ENCODE measurements at places on chromosomes 4 and X.
A peak's percentile ranks its signal among the peaks of the same experiment; 100 is the strongest.

DNA sequence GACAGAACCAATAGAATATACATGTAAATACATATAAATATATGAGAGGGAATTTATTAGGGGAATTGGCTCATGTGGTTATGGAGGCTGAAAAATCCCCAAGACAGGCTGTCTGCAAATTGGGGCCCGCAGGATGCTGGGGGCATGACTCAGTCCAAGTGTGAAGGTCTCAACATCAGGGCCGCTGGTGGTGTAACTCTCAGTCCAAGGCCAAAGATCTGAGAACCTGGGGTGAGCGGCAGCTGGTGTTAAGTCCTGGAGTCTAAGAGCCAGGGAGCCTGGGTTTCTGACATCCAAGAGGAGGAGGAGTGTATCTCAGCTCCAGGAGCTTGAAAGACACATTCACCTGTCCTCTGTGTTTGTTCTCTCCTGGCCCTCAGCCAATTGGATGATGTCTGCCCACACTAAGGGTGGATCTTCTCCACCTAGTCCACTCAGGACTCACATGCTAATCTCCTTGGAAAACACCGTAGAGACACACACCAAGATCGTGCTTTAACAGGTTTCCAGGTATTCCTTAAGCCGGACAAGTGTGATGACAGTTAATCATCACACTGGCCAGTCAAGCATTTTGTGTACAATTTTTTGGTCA lies 28.9 kb downstream of the TIGD2 start:
- peak; percentile 22 for DNase-seq

DNA sequence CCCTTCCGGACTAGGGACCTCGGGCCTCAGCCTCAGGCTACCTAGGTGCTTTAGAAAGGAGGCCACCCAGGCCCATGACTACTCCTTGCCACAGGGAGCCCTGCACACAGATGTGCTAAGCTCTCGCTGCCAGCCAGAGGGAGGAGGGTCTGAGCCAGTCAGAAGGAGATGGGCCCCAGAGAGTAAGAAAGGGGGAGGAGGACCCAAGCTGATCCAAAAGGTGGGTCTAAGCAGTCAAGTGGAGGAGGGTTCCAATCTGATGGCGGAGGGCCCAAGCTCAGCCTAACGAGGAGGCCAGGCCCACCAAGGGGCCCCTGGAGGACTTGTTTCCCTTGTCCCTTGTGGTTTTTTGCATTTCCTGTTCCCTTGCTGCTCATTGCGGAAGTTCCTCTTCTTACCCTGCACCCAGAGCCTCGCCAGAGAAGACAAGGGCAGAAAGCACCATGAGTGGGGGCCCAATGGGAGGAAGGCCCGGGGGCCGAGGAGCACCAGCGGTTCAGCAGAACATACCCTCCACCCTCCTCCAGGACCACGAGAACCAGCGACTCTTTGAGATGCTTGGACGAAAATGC lies at the start of gene WAS:
TSS of gene WAS (plus strand) at position 389 of the 572 bp plus-strand sequence. CDS start at position 444, 55 bp downstream.
- DNase-seq = no peak

DNA sequence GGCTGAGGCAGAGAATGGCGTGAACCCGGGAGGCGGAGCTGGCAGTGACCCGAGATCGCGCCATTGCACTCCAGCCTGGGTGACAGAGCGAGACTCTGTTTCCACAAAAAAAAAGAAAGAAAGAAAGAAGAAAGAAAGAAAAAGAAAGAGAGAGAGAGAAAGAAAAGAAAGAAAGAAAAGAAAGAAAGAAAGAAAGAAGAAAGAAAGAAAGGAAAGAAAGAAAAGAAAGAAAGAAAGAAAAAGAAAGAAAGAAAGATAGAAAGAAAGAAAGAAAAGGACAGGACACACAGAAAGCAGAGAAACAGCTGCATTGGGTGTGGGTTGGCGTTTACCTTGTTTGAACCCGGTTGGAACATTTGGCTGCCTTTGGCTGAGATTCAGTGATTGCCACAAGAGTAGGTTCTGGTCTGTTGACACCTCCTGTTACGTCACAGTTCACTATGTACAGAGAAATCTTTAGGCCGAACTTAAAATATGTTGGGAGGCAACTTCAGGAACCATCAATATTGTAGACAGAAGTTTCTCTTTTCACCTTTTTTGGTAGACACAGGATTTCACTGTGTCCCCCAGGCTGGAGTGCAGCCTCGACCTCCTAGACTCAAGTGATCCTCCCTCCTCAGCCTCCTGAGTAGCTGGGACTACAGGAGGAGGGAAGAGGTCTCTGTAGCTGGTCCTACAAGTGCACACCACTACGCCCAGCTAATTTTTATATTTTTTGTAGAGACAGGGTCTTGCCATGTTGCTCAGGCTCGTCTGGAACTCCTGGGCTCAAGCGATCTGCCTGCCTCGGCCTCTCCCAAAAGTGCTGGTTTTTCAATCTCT lies 16.3 kb upstream of the PLCXD1 start:
- no peak for DNase-seq

DNA sequence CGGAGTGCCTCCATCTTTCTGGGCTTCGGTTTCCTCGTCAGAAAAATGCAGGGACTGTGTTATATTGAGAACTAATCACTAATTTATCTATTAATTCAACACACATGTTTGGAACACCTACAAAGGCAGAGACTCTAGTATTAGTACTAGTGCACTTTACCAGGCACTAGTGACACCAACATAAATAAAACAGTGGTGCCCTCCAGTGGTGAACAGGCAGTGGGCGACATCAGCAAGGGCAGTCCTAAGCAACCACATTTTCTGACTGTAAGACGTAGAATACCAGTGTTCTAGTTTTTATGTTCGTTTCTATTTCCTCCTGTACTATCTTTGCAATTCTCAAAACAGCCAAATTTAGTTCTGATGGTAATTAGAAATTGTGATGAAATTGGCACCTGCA lies 69.1 kb upstream of the UCP1 start:
- DNase-seq = peak; percentile 52

- no peak for DNase-seq
Observed at GRCh38 chr4:170931321-170931720, 841.6 kb upstream of the AADAT start.
